ENCODE measurements at places on chromosomes 16 and 17.

GRCh38 chr17:42702446-42702845, 20.1 kb downstream of the CNTNAP1 start:
- no peak for DNase-seq

DNA sequence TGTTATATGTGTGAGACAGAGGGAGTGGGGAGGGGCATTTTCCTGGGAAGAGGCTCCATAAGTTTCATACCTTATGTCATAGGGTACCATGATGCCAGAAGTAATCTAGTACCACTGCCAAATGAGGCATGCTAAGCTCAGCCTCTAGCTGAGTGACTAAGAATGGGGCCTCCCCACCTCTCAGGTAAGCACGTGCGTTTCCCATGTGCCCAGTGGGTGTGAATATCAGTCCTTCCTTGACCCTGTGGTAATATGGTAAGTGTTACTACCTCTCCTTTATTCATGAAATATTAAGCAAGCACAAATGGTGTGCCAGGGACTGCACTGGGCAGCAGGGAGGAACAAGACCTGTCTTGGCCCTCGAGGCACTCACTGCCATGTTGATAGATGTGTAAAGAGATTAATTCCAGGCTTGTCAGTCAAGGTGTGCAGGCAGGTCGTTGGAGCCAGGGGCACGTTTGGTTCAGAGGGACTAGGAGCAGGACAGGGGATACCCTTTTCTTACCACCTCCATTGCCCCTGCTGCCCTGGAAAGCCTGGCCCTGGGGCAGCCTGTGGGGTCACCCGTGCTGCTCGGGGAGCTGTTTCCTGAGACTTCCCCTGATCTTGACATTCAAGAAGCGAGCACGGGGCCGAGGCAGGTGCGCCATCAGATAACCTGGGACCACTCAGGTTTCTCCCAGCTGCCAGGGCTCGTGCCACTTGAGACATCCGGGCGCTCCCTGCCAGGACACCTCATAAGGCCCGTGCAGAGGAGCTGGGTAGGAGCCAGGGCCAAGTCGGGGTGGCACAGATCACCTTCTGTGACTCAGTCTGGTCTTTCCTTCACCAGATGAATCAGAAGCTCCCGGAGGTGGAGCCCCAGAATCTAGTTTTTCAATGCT, 8.8 kb downstream of the RSAD1 start:
- peak; percentile 66 for DNase-seq

DNA sequence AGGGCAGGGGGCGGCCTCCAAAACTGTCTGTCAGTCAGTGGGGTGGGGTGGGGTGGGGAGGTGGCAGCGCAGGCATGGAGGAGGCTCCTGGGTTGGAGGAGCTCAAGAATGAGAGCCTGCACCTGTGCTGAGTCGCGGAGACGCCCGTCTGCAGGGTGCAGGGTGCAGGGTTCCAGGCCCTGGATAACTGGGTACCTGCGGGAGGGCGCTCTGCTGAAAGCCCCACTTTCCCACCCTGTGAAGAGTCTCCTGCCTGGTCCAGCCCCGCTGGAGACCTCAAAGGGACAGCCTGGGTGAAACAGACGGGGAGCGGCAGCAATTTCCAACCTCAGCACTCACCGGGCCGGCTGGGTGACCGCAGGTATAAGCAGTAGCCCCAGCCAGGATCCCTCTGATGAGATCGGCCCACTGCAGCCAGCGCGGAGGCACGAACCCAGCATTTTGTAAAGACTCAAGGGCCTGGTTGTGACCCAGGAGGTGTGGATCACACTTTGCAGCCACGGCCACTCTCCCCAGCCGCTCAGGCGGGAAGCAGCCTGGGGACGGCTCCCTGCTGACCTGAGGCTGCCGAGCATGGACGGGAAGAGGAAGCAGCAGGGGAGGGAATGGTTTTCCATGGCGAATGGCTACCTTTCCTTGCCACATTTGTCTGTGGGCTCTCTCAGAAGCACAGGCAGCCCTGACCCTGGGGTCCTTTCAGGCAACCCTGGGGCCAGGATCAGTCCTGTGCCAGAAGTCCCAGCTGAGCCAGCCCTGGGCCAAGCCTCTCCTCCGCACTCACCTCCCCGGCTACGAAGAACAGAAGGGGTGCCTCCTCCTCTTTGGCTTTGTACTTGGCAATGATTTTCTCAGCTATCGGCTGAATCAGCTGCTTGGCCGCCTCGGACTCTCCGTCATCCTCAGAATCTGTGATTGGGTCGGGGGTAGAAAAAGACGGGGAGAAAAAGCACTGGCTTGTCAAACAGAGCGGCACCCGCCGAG, 21.0 kb downstream of the MRM3 start:
- no peak for DNase-seq

GRCh38 chr16:57736419-57737351, 1.1 kb downstream of the KATNB1 start:
- peak; percentile 79 for DNase-seq

GRCh38 chr17:61579961-61580360, 11.1 kb downstream of the NACA2 start:
- peak; percentile 40 for DNase-seq

DNA sequence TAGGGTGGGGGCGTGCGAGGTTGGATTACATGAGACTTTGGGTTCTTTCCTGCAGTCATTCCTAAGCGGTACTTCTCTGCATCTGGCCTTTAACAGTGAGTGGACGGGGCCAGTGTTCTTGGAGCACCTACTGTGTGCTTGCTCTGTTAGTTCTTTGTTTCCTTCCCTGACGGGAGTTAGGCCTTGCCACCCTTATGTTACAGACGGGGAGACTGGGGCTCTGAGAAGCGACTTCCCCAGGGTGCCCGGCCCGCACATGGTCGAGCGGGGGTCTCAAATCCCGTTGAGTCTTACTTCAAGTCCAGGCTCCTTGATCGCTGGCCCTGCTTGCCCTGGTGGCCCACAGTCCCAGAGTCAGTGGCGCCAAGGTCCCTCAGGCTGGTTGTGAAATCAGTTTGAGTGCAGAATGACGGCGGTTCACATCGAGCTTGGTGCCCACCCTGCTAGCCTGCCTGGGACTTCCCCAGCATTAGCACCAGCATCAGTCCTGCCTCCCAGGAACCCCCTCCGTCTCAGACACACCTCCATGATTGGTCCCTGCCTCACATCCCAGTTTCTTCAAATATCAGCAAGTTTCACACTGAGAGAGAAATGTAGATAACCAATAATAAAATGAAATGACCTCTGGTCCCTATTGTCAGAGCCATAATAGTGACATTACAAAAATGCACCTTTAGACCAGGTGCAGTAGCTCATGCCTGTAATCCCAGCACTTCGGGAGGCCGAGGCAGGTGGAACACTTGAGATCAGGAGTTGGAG, 128.0 kb downstream of the CMIP start:
- no peak for DNase-seq

DNA sequence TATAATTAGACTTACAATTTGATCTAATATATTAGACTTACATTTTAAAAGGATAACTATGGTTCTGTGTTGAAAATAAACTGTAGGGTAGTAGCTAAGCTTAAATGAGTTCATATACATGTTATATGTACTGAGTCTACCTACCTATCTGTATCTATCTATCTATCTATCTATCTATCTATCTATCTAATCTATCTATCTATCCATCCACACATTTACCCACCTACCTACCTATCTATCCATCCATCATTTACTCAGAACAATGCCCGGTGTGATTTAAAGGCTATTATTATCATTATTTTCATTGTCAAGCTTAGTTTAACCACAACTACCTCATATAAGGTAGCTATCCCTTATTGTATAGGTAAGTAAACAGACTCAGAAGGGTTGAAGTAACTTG, 7.0 kb downstream of the KRT10 start:
- DNase-seq = no peak

DNA sequence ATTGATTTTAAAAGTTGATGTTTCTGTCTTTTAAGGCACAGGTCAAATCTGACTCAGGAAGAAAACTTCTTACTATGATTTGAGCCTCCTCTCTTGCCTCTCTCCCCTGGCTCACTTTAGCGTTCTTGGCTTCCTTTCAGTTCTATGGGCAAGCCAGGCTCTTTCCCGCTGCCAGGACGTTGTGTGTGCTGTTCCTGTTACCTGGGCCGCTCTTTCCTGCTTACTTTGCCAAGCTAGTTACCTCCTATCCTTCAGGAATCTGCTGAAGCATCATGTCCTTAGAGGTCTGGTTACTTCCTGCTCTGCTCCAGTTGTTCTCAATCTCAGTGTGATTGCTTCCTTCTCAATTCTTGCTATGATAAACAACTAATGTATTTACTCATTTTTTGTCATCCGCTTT, 1108.5 kb upstream of the EEF2KMT start:
- DNase-seq = no peak

DNA sequence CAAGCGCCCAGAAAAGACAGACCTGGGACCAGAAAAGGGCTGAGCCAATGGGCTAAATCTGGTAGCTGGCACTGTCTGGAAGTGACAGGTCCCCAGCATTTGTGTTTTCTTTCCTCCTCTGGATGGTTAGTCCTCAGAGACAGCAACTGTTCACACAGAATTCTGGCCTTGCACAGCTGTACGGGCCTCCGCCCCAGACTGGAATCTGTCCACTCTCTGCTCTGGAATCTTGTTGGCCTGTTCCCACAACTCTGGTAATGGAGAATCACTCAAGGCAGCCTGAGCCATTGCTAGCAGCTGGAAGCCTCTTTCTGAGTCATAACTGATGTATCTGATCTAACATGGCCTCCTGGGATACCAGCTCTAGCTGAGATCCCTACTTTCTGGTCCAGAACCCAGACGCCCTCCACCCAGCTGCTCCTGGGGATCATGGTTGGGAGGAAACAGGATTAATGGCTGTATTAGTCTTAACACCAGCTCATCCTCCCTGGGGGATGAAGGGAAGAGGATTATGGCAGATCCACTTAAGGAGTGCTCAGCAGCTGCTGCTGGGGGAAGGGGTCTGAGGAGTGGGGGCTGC, 9.1 kb downstream of the ZNF668 start:
- peak; percentile 41 for DNase-seq

DNA sequence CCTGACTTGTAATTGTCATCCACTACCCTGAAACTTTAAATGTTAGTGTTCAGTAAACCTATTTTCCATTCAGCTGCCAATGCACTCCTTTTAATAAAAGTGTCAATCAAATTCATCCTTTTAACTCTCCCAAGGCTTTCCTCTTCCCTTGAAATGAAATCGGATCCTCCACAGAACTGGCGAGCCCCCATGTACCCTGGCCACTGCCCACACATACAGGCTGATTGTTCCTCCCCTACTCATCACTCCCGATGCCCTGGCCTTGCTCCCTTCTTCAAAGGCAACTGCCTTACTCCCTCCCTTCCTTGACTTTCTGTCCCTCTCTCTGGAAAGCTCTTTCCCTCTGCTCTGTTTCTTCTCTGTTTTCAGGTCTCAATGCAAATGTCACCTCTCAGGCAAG, 7.6 kb downstream of the KRT33A start:
- no peak for DNase-seq

GRCh38 chr16:705431-706188, at the start of gene FBXL16:
Gene FBXL16 (minus strand): TSS chr16:705801. CDS start chr16:697405, 8,396 bp downstream.
- peak; percentile 81 for DNase-seq

- peak; percentile 55 for DNase-seq
Observed at GRCh38 chr17:41812381-41813151, at the start of gene FKBP10. Gene FKBP10 (plus strand): TSS chr17:41813004. CDS start chr17:41813035, 31 bp downstream.

Measured in NCI-H2171 treated with DMSO at 0.1 percent for 48 hours (cell line).